ENCODE measurements at places on chromosomes 6 and 20.

DNA sequence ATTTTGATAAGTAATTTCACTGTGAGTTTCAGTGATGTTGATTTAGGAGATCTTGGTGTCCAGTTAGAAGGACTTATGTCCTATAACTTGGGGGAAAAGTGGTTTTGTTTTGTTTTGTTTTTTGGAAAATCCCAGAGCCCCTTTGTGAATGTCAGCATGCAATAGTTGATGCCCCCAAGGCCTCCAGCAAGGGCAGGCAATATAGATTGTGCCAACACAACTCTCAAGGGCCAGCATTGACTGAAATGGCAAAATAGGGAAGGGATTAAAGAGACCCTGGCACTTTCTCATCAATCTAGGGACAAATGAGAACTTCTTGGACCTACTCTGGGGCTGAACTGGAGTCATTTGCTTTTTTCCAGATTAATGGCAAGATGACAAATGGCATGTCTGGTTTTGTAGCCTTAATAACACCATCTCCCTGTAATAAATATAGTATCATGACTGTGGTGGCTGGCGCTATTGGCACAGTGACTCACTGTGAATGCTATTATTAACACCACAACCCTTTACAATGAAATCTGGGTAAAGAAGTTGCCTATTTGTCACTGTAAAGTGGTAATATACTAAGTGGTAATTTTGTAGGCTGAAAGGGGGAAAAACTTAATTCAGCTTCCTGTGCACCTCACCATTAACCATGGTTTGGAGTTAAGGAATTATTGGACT, 51.8 kb downstream of the ABRACL start:
- DNase-seq = no peak

DNA sequence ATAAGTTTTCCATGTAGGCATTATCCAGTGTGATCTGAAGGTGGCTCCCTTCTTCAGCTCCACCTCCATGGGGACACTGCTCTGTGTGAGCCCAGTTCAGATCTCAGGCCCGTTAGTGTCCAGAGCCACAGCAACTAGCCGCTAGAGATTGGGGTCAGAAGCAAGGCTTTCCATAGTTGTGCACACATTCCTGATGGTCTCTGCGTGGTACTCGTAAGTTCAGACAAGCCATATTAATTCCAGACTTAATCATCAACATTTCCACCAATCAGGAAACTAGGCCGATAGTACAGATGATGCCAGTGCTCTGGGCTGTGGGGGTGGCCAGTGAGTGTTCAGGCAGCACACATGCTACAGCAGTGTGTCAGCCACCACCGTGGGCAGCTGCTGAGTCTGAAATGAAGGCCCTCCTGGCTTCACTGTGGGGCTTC, 17.5 kb upstream of the SYNCRIP start:
- DNase-seq = peak; percentile 97

DNA sequence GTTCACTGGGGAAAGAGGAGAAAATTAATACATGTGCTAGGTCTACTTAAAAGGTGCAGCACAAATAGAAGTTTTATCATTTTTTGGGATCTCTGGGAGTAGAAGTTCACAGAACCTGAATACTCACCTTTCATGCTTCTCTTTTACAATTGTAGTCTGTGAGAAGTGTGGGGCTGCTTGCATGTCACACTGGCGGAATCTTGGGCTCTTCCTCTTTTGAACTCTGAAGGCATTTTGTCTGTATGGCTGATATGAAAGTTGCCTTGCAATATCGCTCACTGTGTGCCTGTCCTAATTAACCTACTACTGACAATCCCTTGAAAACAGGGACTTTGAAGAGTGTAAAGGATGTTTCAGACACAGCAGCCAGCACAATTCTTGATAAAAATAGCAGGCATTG, 65.9 kb upstream of the CLDN20 start:
- DNase-seq = no peak

- no peak for DNase-seq
Observed at GRCh38 chr20:38453941-38454340, 18.7 kb upstream of the RALGAPB start.

DNA sequence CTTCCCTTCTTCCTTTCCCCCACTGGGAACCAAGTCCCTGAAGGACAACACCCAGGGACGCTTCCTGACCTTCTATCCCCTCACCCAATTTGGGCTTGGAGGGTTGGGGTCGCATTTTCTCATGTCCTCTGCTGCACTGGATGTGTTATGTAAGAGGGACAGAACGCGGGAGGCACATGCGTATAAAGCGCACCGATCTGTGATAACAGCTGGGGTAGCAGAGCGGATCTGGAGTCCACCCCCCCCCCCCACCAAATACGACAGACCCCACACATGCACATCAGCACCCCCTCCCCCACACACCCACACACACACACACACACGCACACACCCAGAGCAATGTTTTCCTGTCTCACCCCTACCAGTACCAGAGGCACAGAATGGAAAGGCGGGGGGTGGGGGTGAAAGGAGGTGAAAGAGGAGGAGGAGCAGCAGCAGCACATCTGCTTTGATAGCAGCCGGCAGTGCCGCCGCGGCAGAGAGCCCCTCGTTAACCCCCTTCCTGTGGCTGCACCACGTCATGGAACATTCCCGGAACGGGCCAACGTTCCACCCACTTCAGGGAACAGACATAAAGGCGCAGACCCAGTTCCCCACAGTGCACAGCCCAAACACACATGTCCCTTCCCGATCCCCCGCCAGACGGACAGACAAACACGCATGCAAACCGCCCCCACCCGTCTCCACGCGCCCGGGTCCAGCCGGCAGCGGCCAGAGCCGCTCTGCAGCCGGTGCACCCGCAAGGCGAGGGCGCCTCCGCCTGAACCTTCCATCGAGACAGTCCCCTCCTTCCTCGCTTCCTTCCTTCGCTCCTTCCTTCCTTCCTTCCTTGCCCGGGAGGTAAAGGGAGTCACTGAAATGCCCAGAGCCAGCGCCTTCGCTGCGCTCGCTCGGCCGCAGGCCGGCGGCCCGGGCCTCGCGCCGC, 590 bp downstream of the HIVEP2 start:
- peak; percentile 91 for DNase-seq

DNA sequence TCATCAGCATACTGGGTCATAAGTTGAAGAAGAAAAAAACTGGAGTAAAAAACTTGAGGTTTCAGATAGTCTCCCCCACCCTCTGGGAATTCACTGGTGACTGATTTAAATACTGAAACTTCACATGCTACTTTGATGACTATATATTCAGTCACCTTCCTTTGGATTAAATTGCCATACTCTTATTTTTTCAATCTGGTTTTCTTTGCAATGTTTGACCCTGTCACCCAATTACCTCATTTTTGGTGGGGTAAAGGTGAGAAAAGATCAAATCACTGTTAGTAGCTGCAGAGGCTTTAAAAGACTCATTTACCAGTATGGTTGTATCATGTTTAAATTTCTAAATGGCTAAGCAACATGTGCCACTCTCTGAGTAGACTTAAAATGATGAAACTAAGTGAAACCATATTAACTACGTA, 862.7 kb upstream of the FLRT3 start:
- DNase-seq = peak; percentile 26

DNA sequence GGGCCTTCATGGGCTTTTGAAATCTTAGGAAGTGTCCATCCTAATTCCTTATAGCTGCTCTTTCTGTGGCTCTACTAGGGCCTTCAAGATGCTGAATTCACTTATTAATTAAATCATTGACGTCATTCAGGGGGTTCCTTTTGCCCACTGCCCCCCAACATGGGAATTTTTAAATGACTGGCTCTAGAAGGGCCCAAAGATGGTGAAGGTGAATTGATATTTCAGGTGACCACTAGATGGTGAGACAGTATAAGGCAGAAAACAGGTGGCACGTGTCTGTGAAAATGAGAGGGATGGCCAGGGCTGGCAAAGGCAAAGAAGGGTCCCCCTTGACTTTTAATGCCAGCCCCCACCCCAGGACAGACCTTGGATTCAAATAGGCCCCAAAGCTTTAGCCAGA, 11.8 kb downstream of the GNAS start:
- no peak for DNase-seq

DNA sequence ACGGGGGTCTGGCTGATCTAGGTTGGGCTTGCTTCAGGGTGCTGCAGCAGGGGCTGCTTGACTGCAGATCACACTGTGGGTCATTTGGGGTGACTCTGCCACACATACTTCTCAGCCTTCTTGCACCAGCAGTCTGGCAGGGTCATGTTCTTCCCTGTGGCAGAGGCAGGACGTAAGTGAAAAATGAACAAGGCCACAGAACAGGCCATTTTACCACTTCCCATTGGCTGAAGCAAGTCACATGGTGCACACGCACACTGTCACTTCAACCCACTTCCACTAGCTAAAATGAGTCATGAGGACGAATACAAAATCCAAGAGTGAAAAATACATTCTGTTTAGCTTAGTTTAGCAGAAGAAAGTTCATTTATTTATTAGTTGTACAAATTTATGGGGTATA, 168.6 kb upstream of the GGTLC1 start:
- DNase-seq = no peak

DNA sequence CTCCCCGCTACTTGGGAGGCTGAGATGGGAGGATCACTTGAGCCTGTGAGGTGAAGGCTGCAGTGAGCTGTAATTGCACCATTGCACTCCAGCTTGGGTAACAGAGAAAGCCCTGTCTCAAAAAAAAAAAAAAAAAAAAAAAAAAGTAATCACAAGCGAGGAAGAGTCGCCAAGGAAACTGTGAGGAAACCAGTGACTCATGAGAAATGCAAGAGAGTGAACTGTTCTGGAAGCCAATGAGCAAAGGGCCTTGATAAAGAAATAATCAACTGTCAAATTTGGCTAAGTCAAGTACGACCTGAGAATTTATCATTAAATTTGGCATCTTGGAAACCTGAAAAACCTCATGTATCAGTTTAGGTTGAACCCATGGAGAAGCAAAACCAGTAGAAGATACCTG, 16.1 kb upstream of the LAMP5 start:
- peak; percentile 51 for DNase-seq

DNA sequence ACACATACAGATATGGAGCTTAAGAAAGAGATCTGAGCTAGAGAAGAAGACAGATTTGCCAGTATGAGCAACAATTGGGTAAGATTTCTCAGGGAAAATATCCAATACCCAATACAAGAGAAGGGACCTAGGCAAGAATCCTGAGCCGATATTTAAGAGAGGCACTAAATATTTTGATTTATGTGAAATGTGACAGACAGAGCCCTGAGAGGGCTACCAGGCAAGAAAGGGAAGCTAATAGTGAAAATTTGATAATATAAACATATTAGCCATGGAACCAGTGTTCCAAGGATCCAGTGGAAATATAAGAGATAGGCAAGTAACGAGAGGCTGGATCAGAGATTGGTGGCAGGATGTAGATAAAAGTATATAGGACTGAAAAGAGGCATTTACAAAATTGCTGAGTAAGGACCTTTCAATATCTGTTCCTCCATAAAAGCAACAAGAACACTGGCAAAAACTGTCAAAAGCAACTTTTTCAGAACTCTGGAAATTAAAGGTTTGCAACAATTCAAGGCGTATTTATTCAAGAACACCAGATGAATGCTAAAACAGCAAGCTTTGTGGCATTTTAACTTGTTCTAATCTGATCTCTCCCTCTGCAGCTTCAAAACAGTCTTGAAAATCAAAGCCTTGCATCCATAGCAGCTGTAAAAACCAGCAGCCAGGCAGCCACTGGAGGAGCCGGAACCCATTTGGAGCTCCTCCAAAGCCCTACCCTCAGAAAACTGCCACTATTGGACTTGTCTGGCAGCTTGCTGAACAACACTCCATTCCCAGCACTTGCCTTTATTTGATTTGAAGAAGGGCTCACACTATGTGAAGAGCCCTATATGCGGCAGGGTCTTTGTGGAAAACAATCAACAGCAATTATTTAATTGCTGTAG, 58.8 kb downstream of the REV3L start:
- DNase-seq = peak; percentile 27

- DNase-seq = no peak
Observed at GRCh38 chr6:155093430-155093829, 98.3 kb downstream of the TIAM2 start.

DNA sequence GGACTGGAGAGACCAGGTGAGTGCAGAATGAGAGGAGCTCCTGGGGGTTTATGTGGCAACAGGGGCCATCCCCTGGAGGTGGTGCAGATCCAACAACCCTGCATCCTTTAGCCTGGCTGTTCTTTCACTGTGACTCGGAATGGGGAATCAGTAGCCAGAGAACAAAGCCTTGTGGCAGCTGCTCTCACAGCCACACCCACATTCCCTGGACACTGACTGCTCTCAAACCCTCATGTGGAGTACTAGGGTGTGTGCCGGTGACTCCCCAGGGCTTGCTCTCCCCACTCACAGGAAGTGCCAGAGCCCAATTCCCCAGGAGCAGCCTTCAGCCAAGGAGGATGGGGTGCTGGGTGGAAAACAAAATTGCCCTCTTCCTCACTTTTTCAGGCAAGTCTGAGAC, 30.2 kb upstream of the GGTLC1 start:
- no peak for DNase-seq

DNA sequence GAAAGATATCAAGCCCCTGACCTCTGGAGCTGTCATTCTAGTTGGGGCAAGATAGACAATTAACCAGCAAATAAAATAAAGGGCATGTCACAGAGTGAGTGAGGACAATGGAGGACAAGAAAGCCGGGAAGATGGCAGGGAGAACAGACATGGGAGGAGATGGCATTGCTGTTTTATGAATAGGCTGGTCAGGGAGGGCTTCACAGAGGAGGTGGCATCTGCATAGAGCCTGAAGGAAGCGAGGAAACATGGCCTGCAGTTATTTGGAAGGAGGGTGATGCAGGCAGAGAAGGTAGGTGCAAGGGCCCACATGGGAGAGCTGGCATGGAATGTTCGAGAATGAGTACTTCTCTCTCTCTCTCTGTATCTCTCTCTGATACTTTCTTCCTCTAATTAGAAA, 63.7 kb downstream of the EFCAB8 start:
- no peak for DNase-seq

DNA sequence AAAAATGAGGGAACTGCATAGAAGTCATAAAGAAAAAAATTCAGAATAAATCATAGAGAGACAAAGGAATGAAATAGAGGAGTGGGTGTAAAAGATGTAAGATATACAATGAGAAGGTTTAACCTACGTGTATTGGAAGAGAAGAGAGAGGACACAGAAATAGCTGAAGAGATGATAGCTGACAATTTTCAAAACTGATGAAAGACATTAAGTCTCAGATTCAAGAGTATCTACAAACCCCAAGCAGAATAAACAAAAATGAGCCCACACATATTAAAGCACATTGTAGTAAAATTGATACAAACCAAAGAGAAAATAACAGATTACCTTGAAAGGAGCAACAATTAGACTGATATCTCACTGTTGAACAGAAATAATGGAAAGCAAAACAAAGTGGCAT, 143.3 kb upstream of the PRND start:
- no peak for DNase-seq

DNA sequence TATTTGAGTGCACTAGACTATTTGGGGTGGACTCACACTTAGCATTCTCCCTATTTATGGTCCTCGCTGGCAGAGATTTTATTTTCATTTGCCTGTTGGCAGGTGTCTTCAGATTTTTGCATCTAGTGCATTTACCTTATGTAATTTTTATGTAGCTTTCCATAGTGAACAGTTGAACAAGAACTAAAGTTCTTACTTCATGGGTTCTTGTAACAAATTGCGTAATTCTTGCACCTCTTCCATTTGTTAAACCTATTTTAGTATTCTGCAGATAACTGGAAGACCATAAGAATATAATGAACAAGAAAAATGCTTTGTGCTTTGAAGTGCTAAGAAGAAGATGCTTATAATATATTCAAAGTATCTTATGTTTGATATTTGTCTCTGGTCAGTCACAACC, 252.8 kb upstream of the MMS22L start:
- no peak for DNase-seq
